Thyroid gland (tissue), 4 donors: ENCODE measurements at places on chromosomes 5 and 9. TPM values are rescaled to one million over a fixed set of nuclear protein-coding genes. Genes with fewer than 3 reads are reported as not detected.

Gene GAS1
- 40.7 TPM for total RNA-seq

DNA sequence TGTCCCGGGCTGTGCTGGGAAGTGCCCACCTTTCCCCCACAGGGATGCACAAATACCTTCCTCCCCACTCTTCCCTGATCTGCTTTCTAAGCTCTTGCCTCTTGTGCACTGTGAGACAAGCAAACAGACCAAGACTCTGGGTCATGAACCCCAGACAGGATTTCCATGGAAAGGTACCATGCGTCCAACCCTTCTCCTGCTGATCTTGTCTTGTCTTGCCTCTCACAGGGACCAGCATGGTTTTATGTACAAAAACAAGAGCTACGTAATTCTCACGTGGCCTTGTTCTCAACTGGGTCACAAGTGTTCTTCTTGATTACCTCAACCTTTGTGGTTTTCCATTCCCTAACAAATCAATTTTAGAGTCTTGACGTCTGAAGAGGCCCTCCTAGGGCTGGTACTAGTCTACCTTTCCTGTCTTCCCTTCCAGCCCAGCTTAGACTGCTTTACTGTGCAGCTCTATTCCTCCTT is 176.5 kb upstream of the MAP3K1 start:
- DNase-seq = no peak
- H3K4me3 ChIP-seq = no peak overlapping the region
- H3K27ac ChIP-seq = peak overlapping the region; percentile 81
- H3K27me3 ChIP-seq = no peaks in the 10 kb centered on the region
- peaks cover 35% of the 10 kb centered on the region for H3K4me1 ChIP-seq

GRCh38 chr9:77896938-77897667 is 134.5 kb downstream of the GNAQ start:
- H3K27me3 ChIP-seq = no peaks in the 10 kb centered on the region
- peaks cover 14% of the 10 kb centered on the region for H3K4me1 ChIP-seq
- peak; percentile 33 for DNase-seq
- H3K27ac ChIP-seq = peak overlapping the region; percentile 32
- H3K36me3 ChIP-seq = no peaks in the 10 kb centered on the region
- H3K4me3 ChIP-seq = no peak overlapping the region

GRCh38 chr5:433836-434235 is 9.1 kb upstream of the EXOC3 start:
- no peaks in the 10 kb centered on the region for H3K27me3 ChIP-seq
- H3K4me1 ChIP-seq = no peaks in the 10 kb centered on the region
- H3K36me3 ChIP-seq = no peaks in the 10 kb centered on the region
- no peak for DNase-seq

Gene ARL10
- 11.0 TPM for total RNA-seq

Gene SHISAL2B
- not detected for total RNA-seq

Gene ANKRD18A
- 12.2 TPM for total RNA-seq

- DNase-seq = no peak
- no peaks in the 10 kb centered on the region for H3K36me3 ChIP-seq
- H3K27ac ChIP-seq = no peak overlapping the region
- no peaks in the 10 kb centered on the region for H3K4me1 ChIP-seq
Observed at GRCh38 chr5:107470295-107470582, 200.5 kb downstream of the EFNA5 start.

Gene ADAMTS2
- total RNA-seq = 16.2 TPM

- H3K27me3 ChIP-seq = no peaks in the 10 kb centered on the region
- no peak overlapping the region for H3K4me3 ChIP-seq
- no peak overlapping the region for H3K27ac ChIP-seq
- H3K4me1 ChIP-seq = no peaks in the 10 kb centered on the region
Observed at GRCh38 chr5:178214160-178214803, 9.9 kb downstream of the HNRNPAB start.

Gene ZNF658
- 8.6 TPM for total RNA-seq

- H3K4me3 ChIP-seq = no peak overlapping the region
- peaks cover 20% of the 10 kb centered on the region for H3K4me1 ChIP-seq
- H3K27ac ChIP-seq = no peak overlapping the region
- no peak for DNase-seq
Observed at GRCh38 chr5:61340775-61341361, 8.8 kb downstream of the ZSWIM6 start.

GRCh38 chr5:55682071-55682470 is 30.1 kb downstream of the SLC38A9 start:
- DNase-seq = no peak
- H3K36me3 ChIP-seq = no peaks in the 10 kb centered on the region
- H3K4me1 ChIP-seq = no peaks in the 10 kb centered on the region
- H3K27me3 ChIP-seq = no peaks in the 10 kb centered on the region
- H3K4me3 ChIP-seq = no peak overlapping the region

- H3K27me3 ChIP-seq = no peaks in the 10 kb centered on the region
- peaks cover 32% of the 10 kb centered on the region for H3K4me1 ChIP-seq
- no peaks in the 10 kb centered on the region for H3K36me3 ChIP-seq
- peak within 1 kb of the TSS; percentile 93 for H3K27ac ChIP-seq
- peak within 1 kb of the TSS; percentile 63 for H3K4me3 ChIP-seq
Observed at GRCh38 chr9:121369595-121370265, at the start of gene STOM. Gene STOM (minus strand): TSS chr9:121370250. CDS start chr9:121370187, 63 bp downstream.

DNA sequence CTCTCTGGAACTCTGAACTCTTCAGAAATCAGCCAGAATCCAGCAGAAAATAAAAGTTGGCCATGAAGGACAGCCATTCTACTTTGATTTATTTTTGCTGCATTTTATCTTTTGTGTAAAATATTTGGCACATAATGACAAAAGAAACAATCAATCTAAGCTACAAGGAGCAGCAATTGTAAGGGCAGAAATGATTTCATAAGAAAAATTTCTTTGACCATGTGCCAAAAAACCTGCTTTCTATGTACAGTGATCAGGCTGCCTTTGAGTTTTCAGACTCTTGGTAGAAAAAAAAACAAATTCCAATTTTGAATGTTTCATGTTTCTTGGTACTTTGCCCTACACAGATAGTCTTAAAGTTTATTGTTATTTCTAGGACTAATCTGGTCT is 69.8 kb upstream of the SLC1A3 start:
- no peaks in the 10 kb centered on the region for H3K4me1 ChIP-seq
- H3K27me3 ChIP-seq = no peaks in the 10 kb centered on the region
- H3K4me3 ChIP-seq = no peak overlapping the region
- no peaks in the 10 kb centered on the region for H3K36me3 ChIP-seq
- H3K27ac ChIP-seq = no peak overlapping the region

Gene PCDHGA3
- 4.4 TPM for total RNA-seq

- H3K4me3 ChIP-seq = no peak overlapping the region
- H3K36me3 ChIP-seq = no peaks in the 10 kb centered on the region
- no peak overlapping the region for H3K27ac ChIP-seq
- H3K27me3 ChIP-seq = no peaks in the 10 kb centered on the region
Observed at GRCh38 chr5:40904205-40904993, 4.9 kb upstream of the C7 start.

GRCh38 chr5:55936100-55936693 is 58.6 kb downstream of the IL6ST start:
- H3K27me3 ChIP-seq = no peaks in the 10 kb centered on the region
- no peaks in the 10 kb centered on the region for H3K4me1 ChIP-seq
- H3K27ac ChIP-seq = no peak overlapping the region
- peaks cover 12% of the 10 kb centered on the region for H3K36me3 ChIP-seq

GRCh38 chr9:95815961-95816360 is 59.5 kb upstream of the ERCC6L2 start:
- no peak for DNase-seq
- H3K4me1 ChIP-seq = no peaks in the 10 kb centered on the region
- no peak overlapping the region for H3K27ac ChIP-seq
- no peaks in the 10 kb centered on the region for H3K36me3 ChIP-seq
- H3K27me3 ChIP-seq = no peaks in the 10 kb centered on the region

Gene FASTKD3
- total RNA-seq = 12.0 TPM

DNA sequence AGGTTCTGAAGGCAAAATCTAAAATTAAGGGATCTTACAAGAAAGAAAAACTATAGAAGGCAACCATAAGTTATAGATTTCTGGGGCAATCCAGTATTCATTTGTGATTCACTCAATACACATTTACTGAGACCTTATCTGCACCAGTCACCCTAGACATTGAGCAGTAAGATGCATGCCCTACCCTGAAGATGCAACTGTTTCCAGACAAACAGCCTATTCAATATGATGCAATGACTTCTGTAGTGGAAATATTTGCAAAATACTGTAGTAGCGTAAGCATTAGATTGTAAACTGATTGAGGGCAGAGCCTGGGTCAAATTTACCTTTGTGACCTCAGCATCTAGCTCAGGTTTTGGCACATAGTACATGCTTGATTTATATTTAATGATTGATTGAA is 256.2 kb upstream of the ACTBL2 start:
- H3K27ac ChIP-seq = no peak overlapping the region
- H3K27me3 ChIP-seq = no peaks in the 10 kb centered on the region
- no peaks in the 10 kb centered on the region for H3K4me1 ChIP-seq
- no peak overlapping the region for H3K4me3 ChIP-seq
- DNase-seq = no peak

- H3K27me3 ChIP-seq = no peaks in the 10 kb centered on the region
- peaks cover 9% of the 10 kb centered on the region for H3K4me1 ChIP-seq
- no peak overlapping the region for H3K27ac ChIP-seq
- no peak for DNase-seq
- H3K4me3 ChIP-seq = no peak overlapping the region
Observed at GRCh38 chr5:175795959-175796358, 75.4 kb upstream of the CPLX2 start.

Gene OR13D1
- not detected for total RNA-seq

Gene IL13
- total RNA-seq = not detected

Gene TMEM174
- total RNA-seq = 0.38 TPM

GRCh38 chr9:92961627-92962302 is 14.4 kb downstream of the FGD3 start:
- no peak overlapping the region for H3K4me3 ChIP-seq
- H3K27ac ChIP-seq = no peak overlapping the region

DNA sequence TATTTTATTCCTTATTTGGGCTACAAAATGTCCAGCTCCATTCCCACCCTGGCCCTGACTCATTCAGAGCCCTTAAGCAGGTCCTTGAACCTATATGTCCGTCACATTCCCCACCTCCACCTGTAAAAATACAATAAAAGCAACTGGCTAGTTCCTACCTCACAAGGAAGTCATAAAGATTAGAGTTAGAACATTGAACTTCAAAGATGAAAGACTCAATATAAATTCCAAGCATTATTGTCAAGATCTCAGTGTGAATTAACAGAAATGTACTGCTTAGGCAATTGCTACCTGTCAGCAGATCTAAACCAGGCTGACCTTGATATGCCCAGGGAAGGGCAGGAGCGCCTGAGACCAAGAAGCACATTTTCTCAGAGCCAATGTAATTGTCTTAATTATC is 221.8 kb downstream of the ENC1 start:
- no peaks in the 10 kb centered on the region for H3K27me3 ChIP-seq
- no peaks in the 10 kb centered on the region for H3K4me1 ChIP-seq
- H3K27ac ChIP-seq = no peak overlapping the region
- DNase-seq = no peak
- no peak overlapping the region for H3K4me3 ChIP-seq

Gene CCL27
- total RNA-seq = not detected

DNA sequence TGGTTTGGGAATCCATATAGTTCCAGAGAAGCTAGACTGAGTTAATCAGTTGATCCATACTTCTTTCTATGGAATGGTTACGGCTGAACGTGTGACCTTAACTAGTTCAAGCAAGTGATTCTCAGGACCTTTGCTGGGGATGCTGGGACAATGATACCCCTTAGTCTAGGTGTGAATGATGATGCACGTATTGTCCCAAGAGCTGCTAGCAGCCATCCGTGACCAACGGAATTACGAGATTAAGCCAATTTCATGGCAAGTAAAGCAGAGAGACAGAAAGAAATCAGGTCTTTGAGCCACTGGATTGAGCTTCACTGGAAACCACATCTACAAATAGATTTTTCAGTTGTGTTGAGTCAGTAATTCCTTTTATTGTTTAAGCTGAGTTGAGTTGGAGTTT is 99.2 kb upstream of the LIFR start:
- no peak overlapping the region for H3K27ac ChIP-seq
- DNase-seq = no peak

DNA sequence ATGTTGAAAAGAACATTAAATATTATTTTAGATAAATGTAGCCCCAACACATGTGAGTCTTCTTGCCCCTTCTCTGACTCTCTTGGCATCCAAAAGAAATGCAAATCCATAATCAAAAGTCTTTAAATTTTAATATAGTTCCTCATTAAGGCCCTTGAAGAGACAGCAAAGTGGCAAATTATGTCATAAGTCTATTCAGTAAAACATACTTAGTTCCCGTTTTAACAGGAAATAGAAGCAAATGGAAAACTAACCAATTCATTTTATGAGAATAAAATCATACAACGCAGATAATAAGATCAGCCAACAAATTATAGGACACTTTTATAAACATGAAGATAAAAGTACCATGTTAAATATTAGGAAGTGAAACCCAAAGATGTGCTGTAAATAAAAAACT is 20.1 kb upstream of the IFNB1 start:
- no peak overlapping the region for H3K4me3 ChIP-seq
- H3K27ac ChIP-seq = no peak overlapping the region
- H3K4me1 ChIP-seq = peaks cover 14% of the 10 kb centered on the region
- no peaks in the 10 kb centered on the region for H3K27me3 ChIP-seq

DNA sequence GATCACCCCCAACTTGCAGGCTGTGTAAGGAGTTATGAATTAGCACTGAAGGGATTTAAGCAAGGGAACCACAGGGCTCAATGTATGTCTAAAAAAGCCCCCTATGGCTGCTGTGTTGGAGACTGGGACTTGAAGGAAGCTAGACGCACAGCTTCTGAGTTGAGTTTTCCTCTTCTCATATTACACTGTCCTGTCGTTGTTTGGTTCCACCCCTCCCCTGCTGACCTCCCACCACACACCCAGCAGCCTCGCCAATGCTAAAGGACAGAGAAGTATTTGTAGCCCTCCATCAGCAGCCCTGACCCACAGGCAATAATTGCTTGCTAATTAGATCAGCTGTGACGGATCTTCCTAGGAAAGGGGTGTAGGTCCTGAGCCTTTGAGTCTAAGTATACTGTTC is 15.1 kb upstream of the CARTPT start:
- H3K36me3 ChIP-seq = no peaks in the 10 kb centered on the region
- no peaks in the 10 kb centered on the region for H3K27me3 ChIP-seq
- DNase-seq = no peak
- H3K4me3 ChIP-seq = no peak overlapping the region
- no peak overlapping the region for H3K27ac ChIP-seq
- H3K4me1 ChIP-seq = no peaks in the 10 kb centered on the region

Gene MYMK
- total RNA-seq = not detected

Gene DMRT3
- 5.5 TPM for total RNA-seq

Gene SMIM3
- total RNA-seq = 22.5 TPM

DNA sequence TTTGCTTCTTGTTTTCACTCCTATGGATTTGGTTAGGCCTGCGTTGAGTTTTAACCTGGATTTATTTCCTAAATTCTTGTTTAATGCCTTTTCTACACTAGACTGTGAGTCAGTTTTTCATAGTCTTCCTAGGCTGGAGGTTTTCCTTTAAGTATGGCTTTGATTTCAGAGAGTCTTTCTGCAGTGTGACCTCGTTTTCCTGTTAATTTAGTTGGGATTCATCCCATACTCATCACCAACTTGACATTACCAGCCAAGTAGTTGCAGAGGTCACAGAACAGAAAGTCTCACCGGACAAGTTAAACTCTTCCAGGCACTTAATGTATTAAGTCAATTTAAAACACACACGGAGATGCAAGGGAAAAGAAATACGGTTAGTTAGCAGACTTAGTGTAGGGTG is 29.7 kb upstream of the AUH start:
- no peak overlapping the region for H3K4me3 ChIP-seq
- no peak for DNase-seq
- no peak overlapping the region for H3K27ac ChIP-seq
